Psoas muscle (tissue), 8 donors: ENCODE measurements at places on chromosomes 1 and 21. TPM values are rescaled to one million over a fixed set of nuclear protein-coding genes. Genes with fewer than 3 reads are reported as not detected.

Gene AXDND1
- total RNA-seq = not detected

Gene HSPG2
- 102 TPM for total RNA-seq

Gene PROK1
- total RNA-seq = 0.15 TPM

Gene SPRR5
- total RNA-seq = not detected

Gene CNIH3
- 1.4 TPM for total RNA-seq

Gene VCAM1
- total RNA-seq = 2.5 TPM

Gene IFI44L
- 5.3 TPM for total RNA-seq

Gene HUNK
- 0.10 TPM for total RNA-seq

Gene OLIG2
- total RNA-seq = 0.08 TPM

DNA sequence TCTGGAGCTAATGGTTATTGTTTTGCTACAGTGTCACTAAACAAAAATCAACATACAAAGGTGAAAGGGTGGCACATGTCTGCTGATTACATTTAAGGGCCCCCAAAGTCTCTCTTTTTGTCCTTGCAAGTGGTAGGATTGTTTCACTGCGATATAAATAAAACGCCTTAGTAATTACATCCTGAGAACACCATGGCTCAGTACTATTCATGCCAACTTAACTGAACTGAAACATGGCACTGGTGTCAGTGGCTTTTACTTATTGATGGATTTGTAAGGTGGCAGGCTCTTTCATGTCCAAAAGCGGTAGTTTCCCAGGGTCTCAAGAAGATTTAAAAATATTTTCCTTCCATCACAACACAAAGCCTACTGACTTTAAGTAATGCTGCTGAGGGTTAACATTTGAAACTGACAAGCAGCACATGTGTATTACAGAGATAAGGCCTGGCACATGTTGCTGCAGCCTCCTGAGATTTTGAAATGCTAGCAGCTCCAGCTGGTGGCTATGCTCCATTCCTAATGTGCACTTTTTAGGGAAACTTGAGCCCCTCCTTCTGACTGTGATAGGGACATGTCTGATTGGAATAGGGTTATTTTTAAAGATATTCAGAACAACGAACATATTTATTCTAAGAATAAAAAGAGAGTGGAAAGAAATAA is 86.8 kb downstream of the ATP1B1 start:
- H3K27ac ChIP-seq = peak overlapping the region; percentile 74
- peaks cover 7% of the 10 kb centered on the region for H3K4me1 ChIP-seq
- H3K27me3 ChIP-seq = no peaks in the 10 kb centered on the region
- H3K36me3 ChIP-seq = no peaks in the 10 kb centered on the region

DNA sequence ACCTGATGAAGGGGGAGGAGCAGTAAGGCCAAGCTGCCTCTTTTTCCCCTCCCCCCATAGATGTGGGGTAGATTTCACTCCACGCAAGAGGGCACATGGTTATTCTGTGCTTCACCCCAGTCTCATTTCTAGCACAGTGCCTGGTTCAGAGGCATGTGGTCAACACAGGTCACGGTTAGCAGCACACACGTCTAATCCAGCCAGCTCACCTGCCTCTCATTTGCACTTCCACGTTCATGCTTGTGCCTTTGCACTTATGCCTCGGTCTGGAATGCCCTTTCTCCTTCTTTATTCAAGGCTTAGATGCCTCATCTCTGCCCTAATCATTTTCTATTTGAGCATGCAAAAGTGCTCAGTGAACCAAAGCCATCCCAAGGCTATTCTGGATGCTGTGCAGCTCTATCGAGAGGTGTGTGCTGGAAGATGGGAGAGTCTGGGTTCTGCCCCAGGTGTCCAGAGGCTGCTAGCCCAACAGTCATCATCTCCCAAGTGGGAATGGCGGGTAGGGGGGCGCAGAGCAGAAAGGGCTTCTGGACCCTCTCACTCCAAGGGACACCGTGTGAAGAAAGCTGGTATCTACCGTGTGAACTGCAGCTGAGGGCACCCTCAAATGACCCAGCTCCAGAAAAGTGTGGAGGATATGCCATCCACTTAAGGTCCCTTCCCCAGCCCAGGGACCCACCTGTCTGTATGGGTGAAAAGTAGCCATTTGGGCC is 2.1 kb upstream of the A3GALT2 start:
- H3K4me3 ChIP-seq = no peak overlapping the region
- peaks cover 22% of the 10 kb centered on the region for H3K36me3 ChIP-seq
- peak overlapping the region; percentile 2 for H3K27ac ChIP-seq
- H3K4me1 ChIP-seq = peaks cover 17% of the 10 kb centered on the region

DNA sequence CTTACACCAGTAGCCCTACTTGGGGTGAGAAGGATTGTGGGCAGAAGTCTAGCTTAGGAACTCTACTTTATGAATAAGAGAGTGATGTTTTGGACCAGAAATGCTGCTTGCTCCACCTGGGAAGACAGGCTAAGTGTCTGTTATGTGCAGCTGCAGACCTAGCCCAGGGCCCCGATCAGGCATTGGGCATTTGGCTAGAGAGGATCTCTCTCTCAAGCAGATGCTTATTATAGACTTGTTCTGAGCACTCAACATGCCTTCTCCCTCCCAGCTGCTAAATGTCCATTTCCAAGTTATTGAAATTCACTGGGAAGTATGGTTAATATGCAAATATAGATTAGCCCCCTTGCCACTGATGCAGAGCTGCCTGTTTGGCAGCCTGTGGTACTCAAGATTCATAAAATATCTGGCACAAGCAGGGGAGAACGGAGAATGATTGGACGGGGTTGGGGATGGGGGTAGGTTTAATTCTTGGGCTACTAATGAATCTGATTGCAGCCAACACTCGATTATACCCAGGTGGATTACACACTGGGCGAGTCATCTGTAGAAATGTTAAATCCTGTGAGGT is 115.9 kb downstream of the KCND3 start:
- no peak for DNase-seq
- H3K36me3 ChIP-seq = no peaks in the 10 kb centered on the region
- no peak overlapping the region for H3K4me3 ChIP-seq

DNA sequence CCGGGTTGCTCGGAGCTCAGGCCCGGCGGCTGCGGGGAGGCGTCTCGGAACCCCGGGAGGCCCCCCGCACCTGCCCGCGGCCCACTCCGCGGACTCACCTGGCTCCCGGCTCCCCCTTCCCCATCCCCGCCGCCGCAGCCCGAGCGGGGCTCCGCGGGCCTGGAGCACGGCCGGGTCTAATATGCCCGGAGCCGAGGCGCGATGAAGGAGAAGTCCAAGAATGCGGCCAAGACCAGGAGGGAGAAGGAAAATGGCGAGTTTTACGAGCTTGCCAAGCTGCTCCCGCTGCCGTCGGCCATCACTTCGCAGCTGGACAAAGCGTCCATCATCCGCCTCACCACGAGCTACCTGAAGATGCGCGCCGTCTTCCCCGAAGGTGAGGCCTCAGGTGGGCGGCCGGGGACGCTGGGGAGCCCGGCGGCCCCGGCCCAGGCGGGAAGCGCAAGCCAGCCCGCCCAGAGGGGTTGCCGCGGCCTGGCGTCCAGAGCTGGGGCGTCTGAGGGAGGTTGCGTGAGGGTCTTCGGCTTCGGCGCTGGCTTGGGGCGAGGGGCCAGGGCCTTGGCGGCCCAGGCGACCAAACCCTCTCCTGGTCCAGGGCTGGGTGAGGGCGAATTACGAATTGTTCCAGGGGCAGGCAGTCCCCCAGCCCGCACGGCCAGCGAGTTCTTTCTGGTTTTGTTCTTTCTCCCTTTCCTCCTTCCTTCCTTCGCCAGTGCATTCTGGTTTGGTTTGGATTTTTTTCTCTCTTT is 805 bp downstream of the SIM2 start:
- peaks cover 51% of the 10 kb centered on the region for H3K4me1 ChIP-seq
- no peak overlapping the region for H3K27ac ChIP-seq
- no peaks in the 10 kb centered on the region for H3K36me3 ChIP-seq
- H3K4me3 ChIP-seq = peak overlapping the region; percentile 72
- DNase-seq = no peak
- peaks cover 100% of the 10 kb centered on the region for H3K27me3 ChIP-seq

DNA sequence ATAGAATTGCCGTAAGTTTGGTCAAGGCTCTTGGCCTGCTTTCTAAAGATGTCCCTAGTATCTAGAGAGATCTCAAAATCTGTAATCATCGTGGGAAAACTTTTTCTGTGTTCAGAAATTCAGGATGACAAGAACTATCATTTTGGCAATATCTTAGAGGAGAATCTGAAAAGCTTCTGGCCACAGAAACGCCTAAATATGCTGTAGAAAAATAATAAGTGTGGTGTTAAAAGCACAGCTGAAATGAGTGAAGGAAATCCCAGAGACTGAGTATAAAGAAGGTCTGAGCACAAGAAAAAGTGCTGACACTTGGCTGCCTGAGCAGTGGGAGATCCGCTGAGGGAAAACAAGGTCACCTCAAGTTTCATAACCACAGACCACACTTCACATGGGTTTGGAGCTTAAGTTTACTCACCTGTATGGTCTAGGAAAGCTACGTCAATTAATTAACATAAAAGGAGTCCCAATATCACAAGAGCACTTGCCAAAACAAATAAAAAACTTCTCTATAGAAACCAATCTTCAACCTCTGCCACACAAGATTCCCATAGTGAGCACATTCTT is 235.2 kb upstream of the IRF2BP2 start:
- no peaks in the 10 kb centered on the region for H3K27me3 ChIP-seq
- no peak for DNase-seq
- H3K4me1 ChIP-seq = peaks cover 7% of the 10 kb centered on the region
- H3K36me3 ChIP-seq = no peaks in the 10 kb centered on the region
- no peak overlapping the region for H3K4me3 ChIP-seq

DNA sequence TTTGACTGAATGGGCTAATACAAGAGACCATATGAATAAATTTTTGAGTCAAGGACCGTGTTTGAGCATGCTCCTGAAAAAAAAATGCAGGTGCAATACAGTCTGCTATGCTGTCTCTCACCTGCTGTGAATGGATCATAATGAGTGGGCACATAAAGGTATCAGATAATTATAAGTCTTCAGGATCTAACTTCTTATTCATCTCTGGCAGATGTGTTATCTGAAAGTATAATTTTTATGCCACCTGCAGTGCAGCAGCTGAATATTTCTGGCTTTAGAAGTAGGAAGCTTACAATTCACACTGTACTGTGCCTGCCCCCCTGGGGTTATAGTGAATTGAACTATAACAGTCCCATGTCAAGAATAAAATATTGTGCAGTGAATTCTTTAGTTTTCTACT is 333.3 kb downstream of the MRPL39 start:
- no peak overlapping the region for H3K4me3 ChIP-seq
- no peak overlapping the region for H3K27ac ChIP-seq
- DNase-seq = no peak

GRCh38 chr1:211591980-211592493 is 13.1 kb upstream of the SLC30A1 start:
- no peak overlapping the region for H3K27ac ChIP-seq
- no peaks in the 10 kb centered on the region for H3K27me3 ChIP-seq
- no peaks in the 10 kb centered on the region for H3K4me1 ChIP-seq
- no peak overlapping the region for H3K4me3 ChIP-seq

- peaks cover 6% of the 10 kb centered on the region for H3K36me3 ChIP-seq
- DNase-seq = no peak
- H3K27me3 ChIP-seq = no peaks in the 10 kb centered on the region
- H3K4me3 ChIP-seq = no peak overlapping the region
- H3K4me1 ChIP-seq = peaks cover 80% of the 10 kb centered on the region
These were observed 177.3 kb upstream of the SGIP1 start for GRCh38 chr1:66356605-66357004.

DNA sequence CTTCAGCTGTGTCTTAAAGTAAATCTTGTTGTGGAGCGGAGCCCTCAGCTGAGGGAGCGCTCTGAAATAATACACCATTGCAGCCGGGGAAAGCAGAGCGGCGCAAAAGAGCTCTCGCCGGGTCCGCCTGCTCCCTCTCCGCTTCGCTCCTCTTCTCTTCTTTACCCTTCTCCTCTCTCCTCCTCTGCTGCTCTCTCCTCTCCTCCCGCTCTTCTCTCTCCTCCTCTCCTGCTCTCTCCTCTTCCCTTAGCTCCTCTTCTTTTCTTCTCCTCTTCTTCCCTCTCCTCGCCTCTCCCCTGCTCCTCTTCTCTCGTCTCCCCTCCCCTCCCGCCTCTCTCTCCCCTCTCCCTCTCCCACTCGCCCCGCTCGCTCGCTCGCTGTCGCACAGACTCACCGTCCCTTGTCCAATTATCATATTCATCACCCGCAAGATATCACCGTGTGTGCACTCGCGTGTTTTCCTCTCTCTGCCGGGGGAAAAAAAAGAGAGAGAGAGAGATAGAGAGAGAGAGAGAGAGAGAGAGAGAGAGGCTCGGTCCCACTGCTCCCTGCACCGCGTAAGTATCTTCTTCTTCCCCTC is at the start of gene PROX1:
PROX1 (plus strand) TSS at position 47 of the 580 bp plus-strand sequence. CDS start 8,563 bp downstream, outside the sequence.
- H3K27ac ChIP-seq = peak within 1 kb of the TSS; percentile 85
- peak within 1 kb of the TSS; percentile 72 for H3K4me3 ChIP-seq
- peaks cover 44% of the 10 kb centered on the region for H3K27me3 ChIP-seq
- no peaks in the 10 kb centered on the region for H3K36me3 ChIP-seq
- DNase-seq = no peak

GRCh38 chr1:5108740-5109139 is 454.3 kb downstream of the AJAP1 start:
- no peaks in the 10 kb centered on the region for H3K4me1 ChIP-seq
- no peak overlapping the region for H3K27ac ChIP-seq
- no peaks in the 10 kb centered on the region for H3K27me3 ChIP-seq
- no peaks in the 10 kb centered on the region for H3K36me3 ChIP-seq
- no peak for DNase-seq

GRCh38 chr1:93979718-93980319 is 70.6 kb upstream of the GCLM start:
- H3K27ac ChIP-seq = peak overlapping the region; percentile 39
- H3K27me3 ChIP-seq = no peaks in the 10 kb centered on the region
- peaks cover 14% of the 10 kb centered on the region for H3K4me1 ChIP-seq
- no peaks in the 10 kb centered on the region for H3K36me3 ChIP-seq
- DNase-seq = no peak
- no peak overlapping the region for H3K4me3 ChIP-seq

GRCh38 chr21:42980312-42981213 is 6.2 kb downstream of the PKNOX1 start:
- H3K36me3 ChIP-seq = no peaks in the 10 kb centered on the region
- H3K27me3 ChIP-seq = no peaks in the 10 kb centered on the region
- DNase-seq = no peak

DNA sequence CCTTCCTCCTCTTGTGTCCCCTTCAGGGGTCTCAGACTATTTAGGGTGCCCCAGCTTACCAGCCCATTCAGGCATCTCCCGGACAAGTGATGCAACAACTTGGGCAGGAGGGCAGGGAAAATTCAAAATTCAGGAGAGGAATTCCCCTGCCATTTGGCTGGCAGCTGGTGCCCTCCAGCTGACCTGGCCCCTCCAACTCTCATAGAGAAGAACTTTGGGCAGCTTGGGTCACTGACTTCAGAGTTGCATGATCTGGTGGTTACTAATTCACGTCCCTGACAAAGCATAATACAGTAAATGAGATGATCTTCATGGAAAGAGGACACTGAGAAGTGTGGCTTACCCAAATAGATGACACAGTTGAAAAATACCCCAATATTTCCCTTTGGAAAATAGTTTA is at the start of gene FCAMR:
FCAMR (minus strand) TSS at position 15 of the 400 bp plus-strand sequence. CDS start 335 bp downstream, outside the sequence.
- H3K4me1 ChIP-seq = no peaks in the 10 kb centered on the region
- no peak within 1 kb of the TSS for H3K4me3 ChIP-seq
- no peak within 1 kb of the TSS for H3K27ac ChIP-seq
- H3K36me3 ChIP-seq = no peaks in the 10 kb centered on the region
- H3K27me3 ChIP-seq = peaks cover 11% of the 10 kb centered on the region

GRCh38 chr21:14864211-14865021 is 200.4 kb downstream of the NRIP1 start:
- H3K4me1 ChIP-seq = peaks cover 9% of the 10 kb centered on the region
- H3K36me3 ChIP-seq = no peaks in the 10 kb centered on the region
- no peak overlapping the region for H3K4me3 ChIP-seq
- H3K27ac ChIP-seq = peak overlapping the region; percentile 44

- H3K27me3 ChIP-seq = no peaks in the 10 kb centered on the region
- no peak overlapping the region for H3K27ac ChIP-seq
- no peaks in the 10 kb centered on the region for H3K36me3 ChIP-seq
- no peak for DNase-seq
- no peak overlapping the region for H3K4me3 ChIP-seq
These were observed 19.7 kb upstream of the NRDC start for GRCh38 chr1:51898090-51898734.
